ENCODE measurements at places on chromosomes 13 and 19. TPM values are rescaled to one million over a fixed set of nuclear protein-coding genes. Genes with fewer than 3 reads are reported as not detected.
A peak's percentile ranks its signal among the peaks of the same experiment; 100 is the strongest.

CGB8 gene
- total RNA-seq = not detected

SIGLEC8 gene
- 8.6 TPM for total RNA-seq

GRCh38 chr19:51440846-51441409 lies 17.3 kb downstream of the SIGLEC8 start:
- no peak overlapping the region for H3K27ac ChIP-seq
- no peaks in the 10 kb centered on the region for H3K4me1 ChIP-seq
- no peak overlapping the region for H3K4me3 ChIP-seq
- peaks cover 44% of the 10 kb centered on the region for H3K27me3 ChIP-seq

- no peaks in the 10 kb centered on the region for H3K4me1 ChIP-seq
- no peaks in the 10 kb centered on the region for H3K36me3 ChIP-seq
- no peaks in the 10 kb centered on the region for H3K27me3 ChIP-seq
Observed at GRCh38 chr19:5281588-5281987, 59.0 kb downstream of the PTPRS start.

- H3K27me3 ChIP-seq = no peaks in the 10 kb centered on the region
- no peaks in the 10 kb centered on the region for H3K36me3 ChIP-seq
- no peaks in the 10 kb centered on the region for H3K4me1 ChIP-seq
- DNase-seq = no peak
Observed at GRCh38 chr13:101594936-101595335, 142.5 kb downstream of the ITGBL1 start.

DNA sequence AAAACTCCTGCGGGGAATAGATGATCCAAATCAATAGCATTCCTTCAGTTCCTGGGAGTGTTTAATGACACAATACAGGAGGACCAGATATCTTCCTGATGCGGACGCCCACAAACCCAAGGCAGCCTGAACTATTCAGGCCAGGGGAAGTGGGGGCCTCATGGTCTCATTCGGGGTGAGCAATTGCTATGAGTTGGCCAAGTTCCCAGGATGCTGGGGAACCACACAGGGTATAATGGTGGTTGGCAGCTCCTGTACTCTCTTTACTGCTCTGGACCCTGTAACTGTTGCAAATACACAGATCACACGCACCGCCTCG lies 401.2 kb downstream of the IRS2 start:
- H3K36me3 ChIP-seq = no peaks in the 10 kb centered on the region
- no peak for DNase-seq
- H3K27me3 ChIP-seq = no peaks in the 10 kb centered on the region
- no peaks in the 10 kb centered on the region for H3K4me1 ChIP-seq
- H3K27ac ChIP-seq = peak overlapping the region; percentile 41

DNA sequence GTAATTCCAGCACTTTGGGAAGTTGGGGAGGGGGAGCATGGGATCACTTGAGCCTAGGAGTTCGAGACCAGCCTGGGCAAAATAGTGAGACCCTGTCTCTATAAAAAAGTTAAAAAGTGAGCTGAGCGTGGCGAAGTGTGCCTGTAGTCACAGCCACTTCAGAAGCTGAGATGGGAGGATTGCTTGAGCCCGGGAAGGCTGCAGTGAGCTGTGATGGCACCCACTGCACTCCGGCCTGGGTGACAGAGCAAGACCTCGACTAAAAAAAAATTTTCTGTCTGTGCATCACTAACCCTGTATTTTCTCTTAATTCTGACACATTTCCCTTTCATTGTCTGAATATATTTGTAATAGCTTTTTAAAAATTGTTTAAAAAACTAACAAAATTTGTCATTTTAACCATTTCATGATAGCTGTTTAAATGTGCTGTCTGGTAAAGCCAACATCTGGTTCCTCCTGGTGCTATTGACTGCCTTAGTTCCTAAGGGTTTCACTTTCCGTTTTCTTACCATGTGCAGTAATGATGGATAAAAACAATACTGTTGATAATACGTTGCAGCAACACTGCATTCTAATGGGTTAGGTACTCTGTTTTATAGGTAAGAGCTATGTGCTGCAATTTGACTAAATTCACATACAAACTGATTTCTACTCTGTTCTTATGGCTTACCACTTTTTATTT lies 29.7 kb downstream of the LATS2 start:
- H3K36me3 ChIP-seq = no peaks in the 10 kb centered on the region
- H3K27ac ChIP-seq = peak overlapping the region; percentile 87
- peaks cover 16% of the 10 kb centered on the region for H3K4me1 ChIP-seq
- no peaks in the 10 kb centered on the region for H3K27me3 ChIP-seq
- no peak for DNase-seq

DNA sequence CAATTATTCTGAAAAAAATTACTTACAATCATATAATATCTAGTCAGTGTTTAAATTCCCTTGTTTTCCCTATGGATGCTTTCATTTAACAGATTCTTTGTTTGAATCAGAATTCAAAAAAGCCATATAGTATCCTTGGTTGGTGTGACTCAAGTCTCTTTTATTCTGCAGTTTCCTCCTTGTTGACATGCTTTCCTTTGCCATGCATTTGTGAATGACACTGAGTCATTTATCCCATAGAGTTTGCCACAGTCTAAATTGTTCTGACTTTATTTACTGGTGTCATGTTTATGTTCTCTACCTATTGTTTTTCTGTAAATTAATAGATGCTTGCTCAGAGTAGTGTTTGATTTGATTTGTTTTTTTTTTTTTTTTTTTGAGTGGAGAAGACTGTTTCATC lies 893.8 kb upstream of the SLC10A2 start:
- DNase-seq = no peak
- no peaks in the 10 kb centered on the region for H3K36me3 ChIP-seq
- H3K27me3 ChIP-seq = no peaks in the 10 kb centered on the region
- H3K4me3 ChIP-seq = no peak overlapping the region
- H3K27ac ChIP-seq = no peak overlapping the region

DNA sequence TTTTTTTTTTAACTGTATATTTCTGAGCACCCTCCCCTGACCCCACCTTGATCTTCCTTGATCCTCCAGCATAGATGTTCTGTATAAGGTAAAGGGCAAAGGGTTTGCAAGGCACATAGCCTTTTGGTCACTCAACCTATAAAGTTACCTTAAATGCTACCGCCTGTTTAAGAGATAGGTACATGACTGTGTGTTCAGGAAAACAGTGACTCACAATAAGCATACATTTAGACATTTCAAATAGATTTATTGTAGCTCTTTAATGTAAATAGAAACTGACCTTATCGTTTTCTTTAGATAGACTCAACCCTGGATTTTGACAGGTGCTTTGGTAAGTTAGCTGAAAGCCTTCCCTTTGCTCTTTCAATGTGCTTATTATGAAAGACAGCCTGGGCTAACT lies 15.2 kb upstream of the SLC10A2 start:
- H3K27ac ChIP-seq = no peak overlapping the region
- no peaks in the 10 kb centered on the region for H3K36me3 ChIP-seq
- no peak for DNase-seq

GRCh38 chr13:41909506-41909905 lies 51.4 kb downstream of the VWA8 start:
- H3K4me3 ChIP-seq = no peak overlapping the region
- H3K27me3 ChIP-seq = no peaks in the 10 kb centered on the region
- no peaks in the 10 kb centered on the region for H3K4me1 ChIP-seq

DNA sequence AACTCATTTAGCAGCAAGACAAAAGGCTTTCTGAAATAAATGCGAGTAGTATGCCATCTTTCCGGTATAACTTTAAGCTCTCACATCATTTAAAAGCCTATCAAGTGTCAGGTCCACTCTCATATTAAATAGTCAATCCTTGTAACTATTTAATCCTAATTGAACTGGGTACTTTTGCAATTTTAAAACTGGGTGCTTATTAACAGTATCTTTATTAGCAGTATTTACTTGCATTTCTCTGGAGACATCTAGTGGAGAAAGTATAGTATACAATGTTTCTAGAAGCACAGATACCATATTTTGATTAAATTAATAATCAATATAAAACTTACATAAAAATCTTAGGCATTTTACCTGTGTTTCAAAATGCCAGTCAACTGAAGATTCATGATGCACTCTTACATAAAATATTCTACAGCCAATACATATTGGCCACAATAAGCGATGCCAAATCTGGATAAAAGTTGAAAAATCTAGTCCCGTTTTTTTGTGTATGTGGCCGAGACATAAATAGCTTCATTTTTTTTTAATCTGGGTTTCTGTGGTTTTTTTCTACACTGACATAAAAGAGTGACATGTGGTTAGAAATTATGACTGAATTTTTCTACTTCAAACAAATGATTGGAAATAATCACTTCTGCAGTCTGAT lies 4.3 kb upstream of the POSTN start:
- H3K4me3 ChIP-seq = no peak overlapping the region
- H3K4me1 ChIP-seq = no peaks in the 10 kb centered on the region
- no peak for DNase-seq
- H3K27ac ChIP-seq = no peak overlapping the region
- no peaks in the 10 kb centered on the region for H3K27me3 ChIP-seq

GRCh38 chr19:4016903-4017638 lies 9.5 kb downstream of the PIAS4 start:
- H3K36me3 ChIP-seq = no peaks in the 10 kb centered on the region
- H3K4me1 ChIP-seq = peaks cover 8% of the 10 kb centered on the region
- H3K4me3 ChIP-seq = no peak overlapping the region
- no peak for DNase-seq

- no peaks in the 10 kb centered on the region for H3K27me3 ChIP-seq
- no peaks in the 10 kb centered on the region for H3K36me3 ChIP-seq
- H3K27ac ChIP-seq = no peak overlapping the region
- no peaks in the 10 kb centered on the region for H3K4me1 ChIP-seq
- no peak for DNase-seq
Observed at GRCh38 chr13:48559638-48560320, 26.9 kb upstream of the RCBTB2 start.

DNA sequence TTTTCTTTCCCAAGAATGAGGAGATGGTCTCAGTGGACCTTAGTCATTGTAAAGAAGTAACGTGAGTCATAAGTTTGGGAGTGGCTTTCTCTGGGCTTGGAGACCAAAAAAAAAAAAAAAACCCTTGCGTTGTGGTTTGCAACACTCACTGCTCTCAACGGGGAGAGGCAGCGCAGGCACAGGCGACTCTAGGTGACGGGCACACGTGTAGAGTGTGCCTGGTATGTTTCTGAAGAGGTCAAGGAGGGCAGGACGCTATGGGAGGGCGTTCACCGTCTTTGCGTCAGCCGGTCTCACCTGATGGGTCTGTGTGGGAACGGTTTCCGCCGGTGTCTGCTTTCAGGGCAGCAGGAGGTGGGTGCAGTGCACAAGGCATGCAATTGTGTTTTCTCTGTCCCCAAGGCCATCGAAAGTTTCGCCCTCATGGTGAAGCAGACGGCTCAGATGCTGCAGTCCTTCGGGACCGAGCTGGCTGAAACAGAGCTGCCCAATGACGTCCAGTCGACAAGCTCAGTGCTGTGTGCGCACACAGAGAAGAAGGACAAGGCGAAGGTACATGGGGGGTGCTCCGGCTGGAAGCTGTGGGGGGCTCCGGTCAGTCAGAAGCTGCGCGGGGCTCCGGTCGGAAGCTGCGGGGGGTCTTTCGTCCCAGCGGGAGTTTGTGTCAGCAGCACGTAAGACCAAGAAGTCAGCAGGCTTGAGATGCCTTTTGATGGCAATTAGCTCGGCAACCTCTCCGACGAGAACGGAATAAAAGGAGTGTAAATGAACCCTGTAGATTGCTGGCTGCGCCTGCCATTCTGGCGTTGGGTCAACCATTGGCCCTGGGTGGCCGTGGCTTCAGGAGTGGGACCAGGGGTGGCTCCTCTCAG lies 40.8 kb upstream of the F7 start:
- no peaks in the 10 kb centered on the region for H3K4me1 ChIP-seq
- no peaks in the 10 kb centered on the region for H3K27me3 ChIP-seq
- no peaks in the 10 kb centered on the region for H3K36me3 ChIP-seq
- DNase-seq = no peak

- H3K4me3 ChIP-seq = no peak overlapping the region
- H3K27me3 ChIP-seq = no peaks in the 10 kb centered on the region
- H3K4me1 ChIP-seq = no peaks in the 10 kb centered on the region
- no peaks in the 10 kb centered on the region for H3K36me3 ChIP-seq
Observed at GRCh38 chr19:2808129-2808941, 11.3 kb upstream of the ZNF554 start.

GRCh38 chr13:100789481-100789880 lies 114.9 kb upstream of the TMTC4 start:
- peak overlapping the region; percentile 32 for H3K27ac ChIP-seq
- H3K27me3 ChIP-seq = no peaks in the 10 kb centered on the region
- DNase-seq = no peak
- H3K4me3 ChIP-seq = no peak overlapping the region

DNA sequence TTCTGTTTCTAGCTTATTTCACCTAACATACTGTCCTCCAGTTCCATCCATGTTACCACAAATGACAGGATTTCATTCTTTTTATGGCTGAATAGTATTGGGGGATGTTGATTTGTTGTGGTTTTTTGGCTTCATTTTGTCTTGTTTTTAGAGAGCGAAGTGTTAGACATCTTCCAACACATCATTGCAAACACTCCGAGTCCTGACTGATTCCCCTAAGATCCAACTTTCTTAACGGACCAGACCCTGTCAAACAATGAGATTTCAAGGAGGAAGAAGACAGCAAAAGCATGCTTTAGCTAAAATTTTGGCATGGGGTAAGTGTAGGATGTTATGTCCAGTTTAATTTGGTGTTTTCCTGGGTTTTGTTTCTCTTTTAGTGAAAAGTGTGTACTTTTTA lies 3.8 kb upstream of the CASP14 start:
- H3K4me1 ChIP-seq = no peaks in the 10 kb centered on the region
- H3K36me3 ChIP-seq = no peaks in the 10 kb centered on the region

DNA sequence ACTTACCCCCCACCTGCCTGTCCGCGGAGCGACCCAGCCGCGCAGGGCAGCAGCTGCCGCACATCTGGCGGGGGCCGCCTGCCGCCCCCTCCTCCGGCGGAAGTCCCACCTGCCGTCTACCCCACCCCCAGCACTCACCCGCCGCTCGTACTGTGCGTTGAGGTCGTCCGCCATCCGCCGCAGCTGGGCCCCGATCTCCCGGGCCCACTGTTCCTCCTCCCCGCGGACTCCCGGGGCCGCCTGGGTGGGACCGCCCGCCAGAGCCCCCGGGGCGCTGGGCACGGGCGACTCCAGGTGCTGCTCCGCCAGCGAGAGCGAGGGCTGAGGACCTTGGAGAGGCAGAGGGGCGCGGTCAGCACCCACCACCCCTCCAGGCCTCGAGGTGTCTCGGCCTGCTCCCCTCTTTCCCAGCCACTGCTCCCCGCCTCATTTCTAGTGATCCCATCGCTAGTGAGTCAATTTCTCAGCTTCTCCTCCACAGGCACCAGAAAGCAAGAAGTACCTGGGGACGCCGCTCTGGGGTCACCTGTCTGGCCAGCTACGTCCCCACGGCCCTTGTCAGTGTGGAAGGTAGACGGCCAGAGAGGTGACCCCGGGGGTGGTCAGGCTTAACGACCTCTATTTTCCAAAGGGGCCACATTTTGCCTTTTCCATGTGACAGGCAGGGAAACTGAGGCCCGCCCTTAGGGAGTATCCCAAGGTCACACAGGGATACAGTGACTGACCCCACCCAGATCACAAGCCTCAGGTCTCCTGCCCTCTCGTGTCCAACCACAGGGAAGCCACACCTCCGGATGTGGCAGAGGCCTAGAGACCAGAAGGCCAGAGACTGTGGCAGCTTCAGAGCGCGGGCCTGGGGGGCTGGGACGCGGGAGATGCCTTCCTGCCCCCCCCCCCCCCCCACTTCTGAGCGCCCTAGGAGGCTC lies 4.3 kb downstream of the BBC3 start:
- H3K36me3 ChIP-seq = no peaks in the 10 kb centered on the region
- DNase-seq = peak; percentile 84
- H3K27ac ChIP-seq = peak overlapping the region; percentile 99
- H3K27me3 ChIP-seq = no peaks in the 10 kb centered on the region
- peaks cover 7% of the 10 kb centered on the region for H3K4me1 ChIP-seq

All from breast epithelium (tissue), 4 donors.